ENCODE measurements at places on chromosomes 12 and 14. TPM values are rescaled to one million over a fixed set of nuclear protein-coding genes. Genes with fewer than 3 reads are reported as not detected.

GRCh38 chr14:62420847-62421246 is 624.4 kb downstream of the KCNH5 start:
- DNase-seq, result no peak

DNA sequence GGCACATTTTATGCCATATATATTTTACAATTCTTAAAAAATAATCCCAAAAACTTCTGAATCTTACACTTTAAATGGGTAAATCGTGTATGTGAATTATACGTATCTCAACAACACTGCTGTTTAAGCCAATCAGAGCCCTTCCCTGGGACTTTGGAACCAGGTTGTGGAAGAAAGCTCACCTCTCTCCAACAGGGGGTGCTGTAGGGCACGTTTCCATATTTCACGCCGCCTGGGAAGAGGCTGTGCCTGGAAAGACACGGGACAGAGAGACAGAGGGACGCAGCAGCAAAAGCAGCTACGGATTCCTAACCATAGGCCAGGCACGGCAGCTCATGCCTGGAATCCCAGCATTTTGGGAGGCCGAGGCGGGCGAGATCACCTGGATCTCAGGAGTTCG is 29.4 kb upstream of the FBRSL1 start:
- DNase-seq, result no peak

DNA sequence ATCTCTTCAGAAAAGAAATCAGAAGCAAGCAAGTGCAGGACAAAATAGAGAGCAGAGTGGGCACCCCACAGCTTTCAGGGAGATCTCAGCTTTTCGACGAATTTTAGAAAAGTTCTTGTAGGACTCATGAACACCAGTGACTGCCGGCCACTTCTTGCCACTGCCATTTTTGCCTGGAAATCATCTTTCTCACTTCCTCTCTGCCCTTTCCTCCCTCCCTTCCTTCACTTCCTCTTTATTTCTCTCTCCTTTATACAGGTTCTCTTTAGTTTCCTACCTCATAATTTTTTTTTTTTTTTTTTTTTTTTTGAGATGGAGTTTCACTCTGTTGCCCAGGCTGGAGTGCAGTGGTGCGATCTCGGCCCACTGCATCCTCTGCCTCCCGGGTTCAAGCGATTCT is 185.6 kb downstream of the APAF1 start:
- DNase-seq, result no peak

- DNase-seq, result no peak
Observed at GRCh38 chr12:18224745-18225144, 36.6 kb upstream of the PIK3C2G start.

LRFN5 gene
- total RNA-seq, result not detected

- no peak for DNase-seq
Observed at GRCh38 chr12:22866406-22866805, 241.4 kb downstream of the ETNK1 start.

- DNase-seq, result no peak
Observed at GRCh38 chr12:105261010-105261409, 25.0 kb upstream of the APPL2 start.

GRCh38 chr12:41205070-41205709 is 17.1 kb downstream of the PDZRN4 start:
- DNase-seq, result no peak

HIF1A gene
- total RNA-seq, result 158 TPM

DNA sequence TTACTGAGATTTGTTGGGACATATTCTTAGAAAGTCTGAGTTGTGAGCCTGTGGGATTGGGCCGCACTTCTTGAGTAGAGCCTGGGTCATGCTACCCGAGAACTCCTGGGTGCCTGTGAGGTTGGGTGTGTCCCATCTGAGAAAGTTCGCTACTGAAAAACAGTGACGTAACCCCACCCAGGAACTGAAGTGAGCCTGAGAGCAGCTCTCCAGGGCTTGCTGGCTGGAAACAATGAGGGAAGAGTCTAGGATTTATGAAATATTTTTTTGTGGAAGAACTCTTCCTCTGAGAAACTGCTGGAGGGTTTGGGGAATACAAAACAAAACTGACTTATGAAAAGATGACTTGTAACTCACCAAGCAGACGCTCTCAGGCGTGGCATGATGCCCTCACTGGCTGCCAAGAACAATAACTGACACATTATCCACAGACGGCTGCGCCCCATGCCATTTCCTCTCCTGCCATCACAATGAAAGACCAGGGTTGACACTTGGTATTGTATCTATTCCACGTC is 69.2 kb downstream of the RASSF3 start:
- DNase-seq, result peak; percentile 78

OTOGL gene
- not detected for total RNA-seq

- DNase-seq, result no peak
Observed at GRCh38 chr12:80551897-80552296, 107.9 kb downstream of the PTPRQ start.

DNA sequence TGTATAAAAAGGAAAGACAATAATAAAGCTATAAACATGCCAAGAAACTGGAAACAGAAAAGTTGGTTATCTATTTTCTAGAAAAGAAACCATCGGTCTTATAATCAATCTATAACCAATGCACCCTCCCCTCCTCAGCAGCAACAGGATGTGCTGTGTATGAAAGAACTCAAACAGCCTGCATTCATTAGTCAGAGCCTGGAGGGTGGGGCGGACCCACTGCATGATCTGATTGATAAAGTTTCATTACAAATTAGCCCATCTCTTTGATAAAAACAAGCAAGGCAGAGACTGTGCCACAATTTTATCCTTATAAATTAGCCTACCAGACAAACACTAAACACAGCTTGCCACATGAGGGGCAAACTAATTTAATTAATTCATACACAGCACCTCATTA is 448.1 kb downstream of the BCAT1 start:
- DNase-seq, result no peak
